ENCODE measurements at places on chromosomes 12 and 14.

- DNase-seq: no peak
These were observed 39.1 kb downstream of the RNFT2 start for GRCh38 chr12:116777245-116777644.

GRCh38 chr12:25319233-25319984 is 68.7 kb upstream of the KRAS start:
- DNase-seq: no peak

GRCh38 chr12:70732287-70732686 is 95.1 kb upstream of the PTPRB start:
- DNase-seq: no peak

- no peak for DNase-seq
These were observed 11.3 kb downstream of the MED13L start for GRCh38 chr12:116266168-116266601.

DNA sequence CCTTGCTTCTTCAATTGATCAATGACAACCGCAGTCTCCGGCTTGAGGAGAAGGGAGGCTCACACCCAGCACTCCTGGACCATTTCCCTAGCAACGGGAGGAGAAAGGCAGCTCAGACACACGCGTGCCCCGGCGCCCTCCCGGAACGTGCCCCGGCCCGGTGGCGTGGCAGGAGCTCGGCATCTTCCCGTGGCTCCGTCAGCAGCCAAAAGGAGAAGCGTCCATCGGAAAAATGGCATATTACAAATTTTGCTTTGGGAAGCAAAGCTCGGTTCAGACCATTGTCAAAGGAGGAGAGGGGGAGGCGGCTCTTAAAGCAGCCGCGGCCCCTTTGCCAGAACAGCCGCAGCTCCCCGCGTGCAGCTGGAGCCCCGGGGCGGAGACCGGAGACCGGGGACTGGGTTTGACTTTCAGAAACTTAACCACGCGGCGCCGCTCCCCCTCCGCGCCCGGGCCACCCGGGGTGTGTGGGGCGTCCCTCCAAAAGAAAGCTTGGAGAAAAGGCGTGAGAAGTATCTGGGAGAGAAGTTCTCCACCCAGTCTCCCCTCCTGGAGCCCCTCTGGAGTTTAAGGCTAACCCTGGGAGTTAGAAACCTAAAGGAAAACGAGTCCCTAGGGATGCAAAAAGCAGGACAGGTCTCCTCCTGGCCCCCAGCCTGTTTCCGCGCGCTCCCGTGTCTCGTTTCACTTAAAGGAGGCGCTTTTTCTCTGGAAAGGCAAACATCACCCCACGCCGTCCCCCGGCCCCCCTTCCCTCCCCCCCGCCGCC is 545 bp downstream of the PPFIA2 start:
- no peak for DNase-seq

DNA sequence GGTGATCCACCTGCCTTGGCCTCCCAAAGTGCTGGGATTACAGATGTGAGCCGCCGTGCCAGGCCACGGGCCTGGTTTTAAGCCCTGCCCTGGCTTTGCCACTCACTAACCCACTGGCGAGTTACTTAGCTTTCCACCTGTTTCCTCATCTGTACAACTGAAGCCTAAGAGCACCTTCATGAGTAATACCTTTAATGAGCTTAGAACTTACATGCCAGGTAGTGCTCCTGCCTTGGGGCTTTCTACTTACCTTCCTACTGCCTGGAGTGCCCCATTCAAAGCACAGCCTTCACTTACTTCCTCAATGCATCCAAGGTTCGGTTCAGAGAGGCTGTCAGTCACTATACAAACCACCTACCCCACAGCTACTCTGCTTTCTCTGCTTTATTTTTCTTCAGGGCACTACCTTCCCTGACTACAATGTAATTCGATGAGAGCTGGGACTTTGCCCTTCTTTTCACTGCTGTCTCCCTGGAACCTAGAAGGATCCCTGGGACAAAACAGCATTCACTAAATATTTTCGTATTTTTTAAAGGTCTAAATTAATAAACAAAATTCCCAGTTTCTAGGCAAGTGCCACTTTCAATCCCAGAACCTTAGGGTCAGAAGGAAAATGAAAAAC is 13.8 kb downstream of the ZCCHC8 start:
- DNase-seq: no peak

DNA sequence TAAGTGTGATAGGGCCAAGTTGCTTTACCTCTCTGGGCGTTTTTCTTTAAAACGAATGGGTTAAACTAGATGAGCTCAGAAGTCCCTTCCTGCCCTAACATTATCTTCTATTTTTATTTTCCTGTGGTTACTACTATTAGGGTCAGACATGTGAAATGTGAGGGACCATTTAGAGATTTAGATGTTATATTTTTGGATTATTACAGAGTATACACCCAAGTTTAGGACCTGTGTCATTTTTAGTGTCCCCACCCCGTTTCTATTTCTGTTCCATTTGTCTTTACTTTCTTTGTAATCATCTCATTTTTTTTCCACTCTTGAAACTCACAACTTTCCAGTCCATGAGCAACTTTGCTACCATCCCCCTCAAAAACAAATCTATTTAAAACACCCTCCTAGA is 56.3 kb downstream of the SLC4A8 start:
- no peak for DNase-seq

DNA sequence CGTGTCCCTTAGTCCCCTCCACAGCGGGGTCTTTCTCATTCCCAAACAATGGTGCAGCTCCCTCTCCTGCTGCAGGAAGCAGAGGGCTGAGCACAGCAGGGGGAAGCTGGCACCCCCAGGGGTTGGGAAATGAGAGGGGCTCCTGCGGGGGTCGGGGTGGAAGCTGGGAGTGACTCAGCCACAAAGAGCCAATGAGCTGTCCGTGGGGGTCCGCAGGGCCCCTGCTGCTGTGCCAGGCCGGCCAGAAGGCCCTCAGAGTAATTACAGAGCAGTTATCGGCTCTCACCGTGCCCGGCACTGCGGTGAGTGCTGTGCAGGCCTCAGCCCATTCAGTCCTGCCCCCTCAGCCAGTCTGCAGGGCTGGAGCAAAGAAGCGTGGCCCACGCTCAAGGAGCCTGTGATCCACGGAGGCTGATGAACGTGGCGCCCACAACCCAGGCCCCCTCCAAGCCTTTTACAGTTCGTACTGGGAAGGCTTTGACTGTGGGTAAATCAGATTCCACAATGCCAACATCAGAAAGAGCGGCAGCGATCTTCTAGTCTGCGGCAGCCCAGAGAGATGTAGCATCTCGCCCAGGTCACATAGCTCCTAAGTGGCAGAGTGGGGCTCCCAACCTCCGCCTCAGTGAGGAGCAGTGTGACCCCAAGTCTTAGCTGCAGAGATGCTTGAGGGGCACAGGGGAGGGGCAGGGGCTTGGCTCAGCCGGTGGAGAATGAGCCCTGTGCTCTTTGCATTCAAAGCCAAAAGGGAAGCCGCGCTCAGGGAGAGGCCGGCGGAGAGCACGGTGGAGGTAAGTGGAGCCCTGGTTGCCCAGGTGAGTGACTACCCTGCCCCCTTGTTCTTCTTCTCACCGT is 43.4 kb downstream of the SLC6A12 start:
- no peak for DNase-seq

DNA sequence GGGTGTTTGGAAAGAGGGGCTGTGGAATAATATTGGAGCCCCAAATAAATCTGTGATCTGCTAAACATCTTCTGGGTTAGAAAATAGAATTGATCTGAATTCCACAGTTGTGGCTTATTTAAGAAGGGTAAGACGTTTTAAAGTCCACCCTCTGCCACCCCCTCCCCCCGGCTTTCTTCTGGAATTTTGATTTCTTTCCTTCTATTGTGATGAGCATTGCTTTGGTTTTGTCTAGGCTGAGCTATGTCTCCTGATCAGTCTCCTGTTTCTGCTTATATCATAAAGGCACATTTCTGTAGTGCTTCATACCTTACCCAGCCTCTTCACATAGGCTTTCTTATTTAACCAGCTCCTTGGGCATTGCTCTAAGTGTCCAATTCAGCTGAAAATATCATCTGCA is 77.3 kb upstream of the SLC38A2 start:
- no peak for DNase-seq

DNA sequence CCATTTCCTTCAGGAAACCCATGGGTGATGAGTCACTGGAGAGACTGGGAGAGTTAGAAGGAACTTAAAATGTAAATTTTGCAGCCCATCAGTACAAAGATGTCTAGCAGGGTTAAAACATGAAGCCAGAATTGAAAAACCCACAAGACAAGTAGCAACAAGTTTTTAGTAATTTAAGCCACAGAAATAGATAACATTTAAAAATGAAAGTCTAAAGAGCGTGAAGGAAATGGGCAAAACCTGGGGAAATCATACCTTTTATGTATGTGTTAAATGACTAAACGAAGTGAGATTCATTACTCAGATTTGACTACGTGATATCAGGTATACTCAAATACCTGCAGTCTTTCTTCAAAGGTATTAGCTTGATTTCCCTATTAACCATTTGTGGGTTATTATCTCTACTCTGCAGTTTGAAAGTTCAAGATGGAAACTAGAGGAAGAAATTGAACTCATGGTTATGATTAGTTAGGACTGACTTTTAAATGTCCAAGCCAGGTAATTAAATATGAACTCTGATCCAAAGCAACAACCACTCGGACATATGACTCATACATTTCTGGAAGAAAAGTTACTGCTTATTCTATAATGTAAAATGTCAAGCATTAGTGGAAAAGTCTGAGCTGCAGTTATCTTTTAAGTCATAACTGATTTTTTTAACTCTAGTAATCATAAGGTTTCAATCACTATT is 84.1 kb downstream of the ITPR2 start:
- DNase-seq: no peak
